GM12878 (cell line): ENCODE measurements at places on chromosomes 13 and 19.

DNA sequence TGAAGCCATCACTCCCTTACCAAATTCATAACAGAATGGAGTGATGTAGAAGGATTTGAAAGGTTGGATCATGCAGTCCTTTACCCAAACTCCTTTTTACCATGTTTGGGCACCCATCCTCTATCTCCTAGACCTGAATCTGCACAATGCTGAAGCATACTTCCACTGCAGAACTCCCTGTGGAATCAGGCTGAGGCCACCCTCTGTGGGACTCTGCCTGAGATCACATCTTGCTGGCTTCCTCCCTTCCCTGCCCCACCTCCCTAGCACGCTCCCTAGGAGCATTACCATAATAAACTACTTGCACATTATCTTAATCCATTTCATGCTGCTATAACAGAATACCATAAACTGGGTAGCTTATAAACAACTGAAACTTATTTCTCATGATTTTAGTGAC, 68.4 kb upstream of the VSTM2B start:
- H3K36me3 ChIP-seq, result no peaks in the 10 kb centered on the region
- H3K27me3 ChIP-seq, result no peaks in the 10 kb centered on the region
- H3K27ac ChIP-seq, result no peak overlapping the region
- H3K4me1 ChIP-seq, result no peaks in the 10 kb centered on the region

GRCh38 chr19:46892252-46893179, 31.7 kb downstream of the ARHGAP35 start:
- no peaks in the 10 kb centered on the region for H3K27me3 ChIP-seq
- peak overlapping the region; percentile 46; the same call in 1 of the 2 replicates for H3K4me3 ChIP-seq
- peaks cover 15% of the 10 kb centered on the region for H3K4me1 ChIP-seq
- DNase-seq, result peak; percentile 48
- H3K36me3 ChIP-seq, result no peaks in the 10 kb centered on the region

GRCh38 chr19:49364083-49364737, 533 bp downstream of the DKKL1 start:
- no peak overlapping the region for H3K27ac ChIP-seq
- H3K4me1 ChIP-seq, result peaks cover 7% of the 10 kb centered on the region
- peaks cover 15% of the 10 kb centered on the region; the same call in 1 of the 2 replicates for H3K27me3 ChIP-seq
- no peaks in the 10 kb centered on the region for H3K36me3 ChIP-seq

- DNase-seq, result no peak
- H3K36me3 ChIP-seq, result no peaks in the 10 kb centered on the region
- H3K4me3 ChIP-seq, result peak overlapping the region; percentile 95
- H3K27me3 ChIP-seq, result no peaks in the 10 kb centered on the region
- peak overlapping the region; percentile 92 for H3K27ac ChIP-seq
- H3K4me1 ChIP-seq, result peaks cover 3% of the 10 kb centered on the region
These were observed 871 bp upstream of the ZNF583 start for GRCh38 chr19:56403261-56403660.

DNA sequence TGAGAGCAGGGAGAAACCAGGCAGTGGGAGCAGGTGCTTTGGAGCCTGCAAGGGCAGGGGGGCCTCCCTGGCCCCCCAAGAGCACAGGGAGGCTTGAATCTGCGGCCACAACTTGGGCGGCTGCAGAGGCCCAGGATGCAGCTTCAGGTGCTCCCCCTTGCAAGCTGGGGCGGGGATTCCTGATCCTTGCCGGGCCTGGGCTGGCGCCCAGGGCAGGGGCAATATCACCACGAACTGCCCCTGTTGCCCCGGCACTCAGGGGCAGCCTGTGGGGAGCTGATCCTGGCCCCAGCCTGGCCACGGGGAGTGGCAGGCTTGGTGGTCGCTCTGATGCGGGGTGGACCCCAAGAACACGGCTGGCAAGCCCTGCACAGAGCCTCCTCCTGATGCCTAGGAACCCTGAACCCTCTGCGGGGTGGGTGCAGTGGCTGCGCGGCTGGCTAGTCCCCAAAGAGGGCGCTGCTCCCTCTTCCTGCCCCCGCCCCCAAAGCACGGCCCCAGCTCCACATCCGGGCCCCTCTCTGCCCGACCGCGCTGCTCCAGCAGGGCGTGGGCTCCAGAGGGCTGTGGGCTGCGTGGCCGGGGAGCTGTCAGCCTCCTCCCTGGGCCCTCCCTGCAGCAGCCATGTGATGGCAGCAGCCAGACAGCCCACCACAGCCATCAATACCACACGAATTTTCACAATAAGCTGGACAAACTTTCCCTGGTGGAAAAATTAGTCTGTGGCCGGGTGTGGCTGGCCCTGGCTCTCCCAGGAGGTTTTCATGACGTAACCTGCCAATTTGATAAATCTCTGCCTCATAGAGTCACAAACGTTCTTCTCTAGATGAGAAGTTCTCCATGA, 21.0 kb downstream of the TNFSF9 start:
- DNase-seq, result no peak
- peak overlapping the region; percentile 72 for H3K27ac ChIP-seq
- H3K4me3 ChIP-seq, result no peak overlapping the region; the same call in 1 of the 2 replicates
- H3K4me1 ChIP-seq, result peaks cover 35% of the 10 kb centered on the region
- H3K27me3 ChIP-seq, result no peaks in the 10 kb centered on the region

DNA sequence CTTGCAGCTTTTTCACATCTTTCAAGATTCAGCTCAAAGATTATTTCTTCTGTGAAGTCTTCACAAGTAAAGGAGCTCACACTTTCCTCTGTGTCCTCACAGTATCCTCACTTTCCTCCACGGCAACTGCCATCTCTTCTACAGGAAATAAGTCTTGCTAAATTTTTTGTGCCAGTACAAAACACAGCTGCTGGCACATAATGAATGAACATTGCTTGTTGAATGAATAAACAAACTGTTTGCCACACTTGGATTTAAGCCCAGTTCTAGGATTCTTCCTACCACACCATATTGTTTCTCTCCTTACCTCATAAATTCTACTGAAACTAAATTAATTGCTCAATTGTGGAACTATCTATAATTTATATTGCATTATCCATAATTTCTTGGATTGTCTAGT, 59.5 kb downstream of the RAP2A start:
- no peak overlapping the region for H3K27ac ChIP-seq
- no peak overlapping the region for H3K4me3 ChIP-seq
- H3K4me1 ChIP-seq, result no peaks in the 10 kb centered on the region
- no peak for DNase-seq

DNA sequence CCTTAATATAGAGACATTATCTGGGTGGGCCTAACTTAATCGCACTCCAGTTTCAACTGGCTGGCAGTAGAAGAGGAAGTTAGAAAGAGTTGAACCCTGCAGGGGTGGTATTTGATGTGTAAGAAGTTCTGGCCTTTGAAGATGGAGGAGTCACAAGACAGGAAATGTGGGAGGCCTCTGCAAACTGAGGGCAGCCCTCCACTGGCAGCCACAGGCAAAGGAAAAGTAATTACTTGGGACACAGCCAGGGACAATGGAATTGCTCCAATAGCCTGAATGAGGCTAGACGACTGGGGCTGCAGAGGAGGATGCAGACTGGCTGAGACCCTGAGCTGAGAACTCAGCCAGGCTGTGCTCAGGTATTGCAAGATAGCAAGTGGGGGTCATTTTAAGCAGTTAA, 703.3 kb upstream of the ARGLU1 start:
- H3K27me3 ChIP-seq, result no peaks in the 10 kb centered on the region
- H3K36me3 ChIP-seq, result no peaks in the 10 kb centered on the region
- no peak for DNase-seq
- H3K27ac ChIP-seq, result no peak overlapping the region
- H3K4me1 ChIP-seq, result no peaks in the 10 kb centered on the region
- no peak overlapping the region for H3K4me3 ChIP-seq

GRCh38 chr19:51296336-51297093, 14.9 kb upstream of the IGLON5 start:
- no peaks in the 10 kb centered on the region for H3K4me1 ChIP-seq
- H3K36me3 ChIP-seq, result no peaks in the 10 kb centered on the region
- no peak overlapping the region for H3K27ac ChIP-seq
- DNase-seq, result no peak

- H3K27me3 ChIP-seq, result no peaks in the 10 kb centered on the region
- H3K4me3 ChIP-seq, result no peak overlapping the region
- peaks cover 26% of the 10 kb centered on the region for H3K4me1 ChIP-seq
- H3K27ac ChIP-seq, result no peak overlapping the region
These were observed 6.7 kb downstream of the DDX39A start for GRCh38 chr19:14412324-14412995.

GRCh38 chr13:90246687-90247345, 1100.7 kb upstream of the MIR17HG start:
- no peaks in the 10 kb centered on the region for H3K4me1 ChIP-seq
- H3K27me3 ChIP-seq, result no peaks in the 10 kb centered on the region
- H3K4me3 ChIP-seq, result no peak overlapping the region
- no peak for DNase-seq

GRCh38 chr13:103961129-103961528, 894.9 kb upstream of the SLC10A2 start:
- H3K36me3 ChIP-seq, result no peaks in the 10 kb centered on the region
- no peak overlapping the region for H3K4me3 ChIP-seq
- H3K27me3 ChIP-seq, result no peaks in the 10 kb centered on the region

GRCh38 chr19:10362259-10362658, 18.1 kb downstream of the TYK2 start:
- no peak overlapping the region for H3K27ac ChIP-seq
- H3K36me3 ChIP-seq, result peaks cover 24% of the 10 kb centered on the region
- DNase-seq, result no peak

DNA sequence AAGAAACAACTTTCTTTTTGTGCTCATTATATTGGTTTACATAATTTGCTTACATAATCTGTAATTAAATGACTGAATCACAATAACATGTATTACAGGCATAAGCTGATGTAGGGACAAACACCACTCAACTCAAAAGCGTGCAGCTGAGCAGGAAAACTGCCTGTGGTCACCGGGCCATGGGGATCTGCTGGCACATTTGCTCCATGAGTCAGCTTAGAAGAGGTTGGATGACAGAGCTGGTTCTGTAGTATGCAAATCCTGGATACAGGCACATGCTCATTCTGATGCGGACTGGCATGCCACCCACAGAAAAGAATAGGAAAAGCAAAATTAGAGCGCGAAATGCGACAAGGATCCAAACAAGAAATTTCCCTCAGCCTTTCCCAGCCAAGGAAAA, 128.6 kb downstream of the USP12 start:
- DNase-seq, result no peak
- no peaks in the 10 kb centered on the region for H3K27me3 ChIP-seq
- H3K4me3 ChIP-seq, result no peak overlapping the region
- no peaks in the 10 kb centered on the region for H3K4me1 ChIP-seq
- no peaks in the 10 kb centered on the region for H3K36me3 ChIP-seq
